HCT116 (cell line): ENCODE measurements at places on chromosomes 12 and 14. TPM values are rescaled to one million over a fixed set of nuclear protein-coding genes. Genes with fewer than 3 reads are reported as not detected.

GRCh38 chr12:80352474-80352873, 91.6 kb upstream of the PTPRQ start:
- DNase-seq, result no peak

- DNase-seq, result no peak
Measured at GRCh38 chr14:61813096-61813606, 50.9 kb downstream of the SNAPC1 start.

DNA sequence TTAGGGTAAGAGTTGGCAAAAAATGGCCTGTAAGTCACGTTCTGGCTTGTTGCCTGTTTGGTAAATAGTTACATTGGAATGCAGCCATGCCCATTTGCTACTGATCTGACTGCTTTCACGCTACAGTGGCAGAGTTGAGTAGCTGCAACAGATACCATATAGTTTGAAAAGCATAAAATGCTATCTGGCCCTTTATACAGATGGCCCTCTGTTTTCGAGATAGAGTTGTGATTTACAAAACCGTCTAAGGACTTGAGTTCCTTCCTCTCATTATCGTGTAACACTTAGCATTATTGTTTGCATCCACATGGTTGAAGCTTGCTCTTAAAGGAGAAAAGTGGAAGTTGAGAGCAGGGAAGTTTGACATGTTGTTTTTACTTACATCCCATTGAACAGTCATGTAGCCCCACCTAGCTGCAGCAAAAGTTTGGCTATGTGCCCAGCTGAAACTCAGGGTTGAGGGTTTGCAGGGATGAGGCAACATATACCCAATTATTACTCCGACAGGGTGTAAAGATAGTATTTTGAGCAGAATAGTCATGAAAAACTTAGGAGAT, 11.3 kb upstream of the SCFD1 start:
- peak; percentile 36 for DNase-seq

GRCh38 chr14:56585461-56586084, 6.0 kb downstream of the TMEM260 start:
- no peak for DNase-seq

- DNase-seq, result no peak
Measured at GRCh38 chr12:92612611-92613010, 90.2 kb upstream of the PLEKHG7 start.

GRCh38 chr12:29672580-29672979, 111.2 kb downstream of the TMTC1 start:
- no peak for DNase-seq

GRCh38 chr12:67637718-67638117, 10.8 kb upstream of the DYRK2 start:
- DNase-seq, result no peak

DNA sequence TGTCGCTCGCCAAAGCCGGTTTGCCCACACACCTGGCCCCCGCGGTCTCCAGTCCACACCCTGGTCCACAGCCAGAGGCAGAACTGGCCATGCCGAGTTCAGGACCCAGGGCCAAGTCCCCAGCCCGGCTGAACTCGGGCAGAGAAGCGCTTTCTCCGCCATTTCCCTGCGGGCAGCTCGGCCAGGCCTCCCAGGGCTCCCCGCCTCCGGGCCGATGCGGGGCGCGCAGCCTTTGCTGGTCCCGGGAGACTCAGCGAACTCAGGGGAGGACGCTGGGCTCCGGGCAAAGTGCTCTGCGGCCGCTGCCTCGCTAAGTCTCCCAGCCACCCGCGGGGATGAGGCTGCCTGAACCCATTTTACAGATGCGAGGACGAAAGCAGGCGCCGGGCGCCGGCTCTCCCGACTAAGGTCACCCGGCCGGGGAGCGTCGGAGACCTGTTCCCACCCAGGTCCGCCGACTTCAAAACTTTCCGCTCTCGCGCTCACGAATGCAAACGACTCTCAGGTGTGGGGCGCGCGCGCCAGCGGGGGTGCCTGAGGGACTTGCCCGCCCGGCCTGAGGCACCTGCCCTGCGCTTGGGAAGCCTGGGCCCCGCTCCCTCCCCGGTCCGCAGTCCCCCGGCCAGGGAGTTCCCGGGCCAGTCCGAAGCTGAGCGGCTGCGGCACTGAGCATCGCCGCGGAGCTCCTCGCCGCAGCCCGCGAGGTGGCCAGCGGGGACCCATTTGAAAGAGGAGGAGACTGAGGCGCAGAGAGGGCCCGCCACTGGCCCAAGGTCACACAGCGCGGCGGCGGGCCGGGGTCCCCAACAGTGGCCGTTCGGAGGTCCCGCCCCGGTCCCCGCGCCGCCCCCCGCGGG, 627 bp downstream of the TESC start:
- DNase-seq, result no peak

DNA sequence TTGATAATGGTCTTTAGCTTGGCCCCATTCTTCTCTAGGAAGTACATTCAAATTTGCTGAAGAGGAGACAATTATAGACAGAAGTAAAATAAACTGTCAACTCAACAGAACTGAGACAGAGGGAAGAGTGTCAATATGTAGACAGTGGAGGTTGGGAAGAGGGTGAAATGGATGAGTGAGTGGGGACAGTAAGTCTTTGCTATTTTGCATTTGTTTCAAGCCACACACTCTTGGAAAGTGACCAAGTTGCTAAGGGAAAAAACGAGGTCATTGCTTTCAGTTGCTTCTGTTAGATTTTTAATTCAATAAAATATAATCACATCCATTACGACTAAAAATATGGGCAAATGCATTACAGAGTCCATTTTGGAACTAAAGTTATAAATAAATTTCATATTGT, 47.8 kb downstream of the BTBD7 start:
- DNase-seq, result no peak

DNA sequence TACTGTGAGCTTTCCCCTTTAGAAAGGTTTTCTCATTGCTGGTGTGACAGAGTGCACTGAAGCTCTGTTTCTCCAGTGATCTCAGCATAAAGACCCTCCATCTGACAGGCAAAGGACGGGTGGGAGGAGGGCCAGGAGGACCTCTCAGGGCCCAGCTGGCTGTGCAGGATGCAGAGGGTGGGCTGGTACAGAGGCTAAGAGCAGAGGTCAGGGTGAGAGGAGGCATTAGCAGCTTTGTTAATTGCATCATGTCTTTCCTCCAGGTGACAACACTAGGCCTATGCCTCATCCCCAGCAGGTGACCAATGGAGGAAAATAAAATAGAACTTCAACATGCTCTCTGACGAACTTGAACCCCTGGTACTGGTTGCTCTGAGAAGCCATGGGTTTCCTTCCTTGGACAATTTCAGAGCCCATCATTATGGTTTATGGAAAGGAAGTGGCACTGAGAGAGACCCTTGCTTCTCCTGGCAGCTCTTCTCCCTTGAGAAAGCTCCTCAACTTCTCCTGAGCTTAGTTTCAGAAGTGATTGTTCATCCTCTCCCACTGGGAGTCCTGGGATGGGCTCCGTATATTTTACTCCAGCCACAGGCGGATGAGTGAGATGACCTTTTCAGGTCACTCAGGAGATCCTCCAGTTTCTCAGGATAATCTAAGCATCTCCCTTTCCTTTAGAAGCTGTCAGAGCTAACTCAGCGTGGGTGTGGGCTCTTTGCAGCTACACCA, 45.8 kb upstream of the ATP23 start:
- DNase-seq, result no peak

DNA sequence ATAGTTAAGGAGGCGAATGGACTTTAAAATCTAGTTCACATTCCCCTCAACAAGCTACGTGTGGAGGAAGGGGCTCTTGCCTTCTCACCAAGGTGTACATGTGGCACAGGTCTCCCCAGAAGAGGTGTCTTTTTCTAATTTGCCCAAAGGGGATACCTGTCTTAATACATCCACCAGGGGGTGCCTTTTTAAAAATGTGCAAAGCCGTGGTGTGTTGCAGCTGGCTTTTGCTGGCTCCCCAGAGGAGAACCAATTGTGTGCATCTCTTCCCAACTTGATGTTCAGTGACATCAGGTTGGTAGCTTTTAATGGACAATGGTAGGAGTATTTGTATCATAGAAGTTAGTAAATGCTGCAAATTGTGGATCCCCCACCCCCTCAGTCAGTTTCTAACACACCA, 33.8 kb downstream of the CREBL2 start:
- DNase-seq, result peak; percentile 16

DNA sequence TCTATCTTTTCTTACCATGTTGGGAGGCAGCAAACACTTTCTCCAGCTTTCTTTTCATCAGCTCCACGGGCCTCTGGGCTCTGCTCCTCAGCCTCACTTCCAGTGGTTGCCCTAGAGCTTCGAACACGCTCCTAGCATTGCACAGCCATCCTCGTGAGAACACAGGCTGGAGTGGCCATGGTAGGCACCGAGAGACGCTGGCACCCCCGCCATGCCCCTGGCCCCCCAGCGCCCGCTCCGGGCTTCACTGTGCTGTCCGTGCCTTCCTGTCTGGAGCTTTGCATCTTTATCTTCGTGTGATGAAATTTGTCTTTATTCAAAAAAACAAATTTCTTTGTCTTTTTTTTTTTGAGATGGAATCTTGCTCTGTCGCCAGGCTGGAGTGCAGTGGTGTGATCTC, 352.2 kb downstream of the TMEM121 start:
- no peak for DNase-seq

GRCh38 chr14:93657875-93658274, 130.4 kb downstream of the PRIMA1 start:
- DNase-seq, result no peak

DNA sequence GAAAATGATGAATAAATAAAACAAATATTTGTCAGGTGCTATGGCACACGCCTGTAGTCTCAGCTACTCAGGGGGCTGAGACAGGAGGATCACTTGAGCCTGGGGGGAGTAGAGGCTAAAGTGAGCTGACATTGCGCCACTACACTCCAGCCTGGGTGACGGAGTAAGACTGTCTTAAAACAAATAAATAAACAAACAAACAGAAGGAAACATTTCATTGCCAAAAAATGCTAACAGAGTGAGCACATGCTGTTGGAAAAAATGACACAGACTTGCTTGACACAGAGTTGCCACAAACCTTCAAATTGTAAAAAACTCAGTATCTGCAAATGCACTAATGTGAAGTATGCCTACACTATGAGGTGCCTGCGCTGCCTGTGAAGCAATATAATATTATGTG, 50.8 kb upstream of the AP4S1 start:
- DNase-seq, result no peak

DNA sequence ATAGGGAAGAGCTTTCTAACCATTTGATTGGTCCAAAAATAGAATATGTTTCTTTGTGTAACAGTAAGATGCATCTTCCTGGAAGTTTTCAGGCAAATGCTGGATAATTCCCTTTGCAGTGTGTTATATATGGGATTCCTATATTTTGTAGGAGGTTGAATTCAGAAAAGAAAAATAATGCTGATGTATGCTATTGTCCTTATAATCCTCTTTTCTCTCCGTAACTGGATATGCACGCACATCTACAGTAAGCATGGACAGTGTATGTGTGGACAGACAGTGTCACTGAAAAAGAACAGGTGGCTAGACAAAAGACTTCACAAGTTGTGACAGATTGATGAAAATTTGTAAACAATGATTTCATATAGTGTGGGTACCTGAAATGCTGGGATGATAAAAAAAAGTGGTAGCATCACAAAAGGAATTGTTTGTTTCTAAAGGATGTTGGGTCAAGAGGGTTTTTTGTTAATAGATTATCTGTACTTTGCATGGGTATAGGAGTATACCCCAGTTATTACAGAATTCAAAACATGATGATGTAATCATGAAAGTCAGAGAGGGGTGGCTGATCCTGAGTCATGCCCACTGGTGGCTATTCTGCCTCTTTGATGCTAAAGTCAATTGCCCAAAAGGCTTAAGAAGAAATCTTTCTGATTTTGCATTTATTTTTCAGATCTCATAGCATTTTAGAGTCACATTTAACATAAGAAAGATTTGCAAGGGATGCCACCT, 160.7 kb upstream of the TMTC1 start:
- DNase-seq, result no peak

GRCh38 chr14:72975770-72976169, 49.5 kb downstream of the DCAF4 start:
- DNase-seq, result no peak

- DNase-seq, result no peak
Measured at GRCh38 chr12:29782285-29782870, 1.4 kb downstream of the TMTC1 start.

DNA sequence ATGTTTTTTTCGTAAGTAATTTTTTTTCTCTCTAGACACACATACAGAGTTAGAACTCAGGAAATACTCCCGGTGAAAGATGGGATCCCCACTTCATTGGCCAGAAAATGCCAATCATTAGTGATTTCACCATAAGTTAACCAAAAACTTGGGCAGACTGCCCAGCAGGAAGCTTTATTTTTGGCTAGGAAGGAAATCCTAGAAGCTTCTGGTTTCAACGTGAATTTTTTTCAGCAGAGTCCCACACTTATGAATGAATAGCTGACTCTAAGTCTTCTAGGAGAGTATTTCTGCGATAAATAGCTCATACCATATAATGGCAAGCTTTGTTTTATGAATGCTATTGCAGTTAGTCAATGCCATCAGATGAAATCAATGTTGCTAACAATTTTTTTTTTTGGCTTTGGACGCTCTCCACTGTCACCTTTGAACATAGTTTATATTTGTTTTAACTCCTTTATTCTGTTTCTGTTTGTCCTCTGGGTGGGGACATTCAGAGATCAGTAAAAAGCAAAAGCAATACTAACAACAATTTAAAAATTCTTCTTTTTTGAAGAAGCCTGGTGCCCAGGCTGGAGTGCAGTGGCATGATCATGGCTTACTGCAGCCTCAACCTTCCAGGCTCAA, 9.5 kb downstream of the PPP1CC start:
- DNase-seq, result no peak

KCNH3 gene
- total RNA-seq, result 35.3 TPM

CD163 gene
- 1.4 TPM for total RNA-seq

TEX52 gene
- not detected for total RNA-seq

RFX4 gene
- total RNA-seq, result not detected

CMKLR1 gene
- 0.15 TPM for total RNA-seq

FSCB gene
- total RNA-seq, result not detected

MFAP5 gene
- total RNA-seq, result not detected
